ENCODE measurements at places on chromosomes 7 and 10. TPM values are rescaled to one million over a fixed set of nuclear protein-coding genes. Genes with fewer than 3 reads are reported as not detected.

TMEM213 gene
- not detected for total RNA-seq

CADPS2 gene
- total RNA-seq, result 69.4 TPM

ANKRD2 gene
- 1.1 TPM for total RNA-seq

SCRN1 gene
- 94.6 TPM for total RNA-seq

LIPM gene
- not detected for total RNA-seq

WDR91 gene
- total RNA-seq, result 5.3 TPM

PNLIPRP3 gene
- total RNA-seq, result not detected

CDC14C gene
- total RNA-seq, result not detected

CAV1 gene
- 1,771 TPM for total RNA-seq

GLI3 gene
- total RNA-seq, result 1.0 TPM

MAT1A gene
- total RNA-seq, result not detected

PNLIPRP1 gene
- total RNA-seq, result not detected

DGKI gene
- 3.9 TPM for total RNA-seq

PIP gene
- not detected for total RNA-seq

IL15RA gene
- 15.7 TPM for total RNA-seq

C10orf67 gene
- total RNA-seq, result not detected

ADD3 gene
- 433 TPM for total RNA-seq

Data from dermis blood vessel endothelial cell (primary cell).